ENCODE measurements at places on chromosomes 12 and 14.

DNA sequence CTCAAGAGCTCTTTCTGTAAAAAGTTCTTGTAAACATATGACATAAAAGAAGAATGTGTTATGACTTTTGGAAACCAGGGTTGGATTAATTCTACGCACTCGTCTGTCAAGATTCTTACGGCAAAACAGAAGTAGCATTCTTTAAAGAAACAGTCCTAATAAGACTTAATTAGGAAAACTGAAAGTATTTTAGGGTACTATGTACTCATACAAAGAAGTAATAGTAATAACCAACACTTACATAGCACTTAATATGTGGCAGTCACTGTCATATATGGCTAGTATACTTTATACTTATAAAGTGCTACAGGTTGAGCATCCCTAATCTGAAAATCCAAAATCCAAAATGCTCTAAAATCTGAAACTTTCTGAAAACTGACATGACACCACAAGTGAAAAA lies 72.9 kb upstream of the ST8SIA1 start:
- DNase-seq = no peak

DNA sequence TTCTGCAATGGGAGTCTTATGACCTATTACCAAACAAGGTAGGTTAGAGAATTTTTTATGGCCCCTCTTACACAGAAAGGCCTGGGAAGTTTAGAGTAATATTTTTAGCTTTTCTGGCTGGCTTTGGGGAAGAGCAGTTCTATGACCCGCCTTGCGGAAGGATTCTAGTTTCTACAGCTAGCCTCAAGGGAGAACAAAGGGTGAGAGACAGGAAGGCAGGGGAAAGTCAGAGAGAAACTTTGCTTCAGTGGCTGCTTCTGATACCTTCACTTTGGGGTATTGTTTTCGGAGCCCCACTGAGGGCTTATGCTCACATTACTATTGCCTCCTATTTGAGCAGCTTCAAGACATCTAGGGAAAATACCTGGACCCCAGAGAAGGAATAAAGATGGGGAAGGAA lies 80.7 kb upstream of the NUDT4 start:
- DNase-seq = peak; percentile 36

- no peak for DNase-seq
Observed at GRCh38 chr12:5480218-5480937, 48.5 kb downstream of the NTF3 start.

DNA sequence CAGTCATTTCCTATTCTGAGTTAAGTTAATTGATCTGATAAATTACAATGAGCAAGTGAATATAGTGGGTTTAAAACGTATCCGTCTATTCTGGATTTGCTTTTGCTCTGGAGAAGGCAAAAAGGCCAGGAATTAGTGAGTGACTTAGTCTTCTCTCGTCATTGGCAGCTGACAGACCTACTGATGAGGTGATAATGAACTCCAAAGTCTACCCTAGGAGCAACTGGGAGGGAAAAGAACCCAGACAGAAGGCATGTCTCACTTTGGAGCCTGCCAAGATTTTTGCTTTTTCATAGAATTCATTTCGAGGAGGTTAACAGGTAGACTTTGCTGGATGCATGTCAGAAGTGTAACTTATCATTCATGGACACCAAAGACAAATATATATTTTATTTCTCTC lies 270.3 kb downstream of the FBXL14 start:
- DNase-seq = no peak

GRCh38 chr14:91996948-91997371 lies 42.9 kb downstream of the TRIP11 start:
- peak; percentile 33 for DNase-seq

GRCh38 chr12:57086493-57087009 lies 2.4 kb upstream of the NAB2 start:
- peak; percentile 45 for DNase-seq

DNA sequence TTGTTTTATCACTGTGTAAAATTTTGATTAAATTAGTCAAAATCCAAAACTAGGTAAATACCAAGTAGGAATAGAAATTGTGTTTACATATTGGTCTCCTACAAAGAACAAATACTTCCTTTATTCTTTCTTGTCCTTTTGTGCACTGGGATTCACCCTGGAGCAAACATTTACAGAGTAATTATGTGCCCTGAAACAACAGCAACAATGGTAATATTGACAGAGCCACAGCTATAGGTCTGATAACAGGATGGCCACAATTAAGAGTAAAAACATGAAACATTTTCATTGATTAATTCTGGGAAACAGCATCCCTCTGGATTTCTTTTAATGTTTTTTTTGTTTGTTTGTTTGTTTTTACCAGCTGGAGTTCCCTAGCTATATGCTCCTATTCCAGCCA lies 61.2 kb downstream of the SLC38A6 start:
- DNase-seq = no peak

DNA sequence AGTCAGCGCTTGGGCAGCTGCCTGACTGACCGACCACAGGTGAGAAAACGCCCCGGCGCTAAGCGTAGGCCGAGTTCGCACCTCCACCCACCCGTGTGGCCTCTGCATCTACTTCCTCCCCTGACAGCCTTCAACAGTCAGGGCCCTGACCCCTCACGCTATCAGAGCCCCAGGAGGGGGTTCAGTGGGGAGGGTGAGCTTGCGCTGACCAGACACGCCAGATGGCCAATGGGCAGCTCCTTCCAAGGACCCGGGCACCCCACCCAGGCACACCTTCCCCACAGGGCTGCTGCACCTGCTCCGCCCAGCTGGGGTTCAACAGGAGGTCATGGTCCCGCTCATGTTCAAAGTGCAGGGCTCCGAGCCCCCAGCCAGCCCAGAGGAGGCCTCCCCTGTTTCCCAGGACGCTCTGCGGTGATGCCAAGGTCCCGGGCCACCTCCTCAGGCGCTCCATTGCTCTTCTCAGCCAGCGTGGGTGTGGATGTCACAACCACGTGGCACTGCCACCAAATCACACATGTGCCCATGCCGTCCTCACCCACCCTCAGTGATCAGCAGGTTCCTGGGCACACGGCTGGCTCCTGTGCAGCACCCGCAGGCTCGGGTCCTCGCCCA lies 48.7 kb upstream of the BCL11B start:
- DNase-seq = peak; percentile 13

DNA sequence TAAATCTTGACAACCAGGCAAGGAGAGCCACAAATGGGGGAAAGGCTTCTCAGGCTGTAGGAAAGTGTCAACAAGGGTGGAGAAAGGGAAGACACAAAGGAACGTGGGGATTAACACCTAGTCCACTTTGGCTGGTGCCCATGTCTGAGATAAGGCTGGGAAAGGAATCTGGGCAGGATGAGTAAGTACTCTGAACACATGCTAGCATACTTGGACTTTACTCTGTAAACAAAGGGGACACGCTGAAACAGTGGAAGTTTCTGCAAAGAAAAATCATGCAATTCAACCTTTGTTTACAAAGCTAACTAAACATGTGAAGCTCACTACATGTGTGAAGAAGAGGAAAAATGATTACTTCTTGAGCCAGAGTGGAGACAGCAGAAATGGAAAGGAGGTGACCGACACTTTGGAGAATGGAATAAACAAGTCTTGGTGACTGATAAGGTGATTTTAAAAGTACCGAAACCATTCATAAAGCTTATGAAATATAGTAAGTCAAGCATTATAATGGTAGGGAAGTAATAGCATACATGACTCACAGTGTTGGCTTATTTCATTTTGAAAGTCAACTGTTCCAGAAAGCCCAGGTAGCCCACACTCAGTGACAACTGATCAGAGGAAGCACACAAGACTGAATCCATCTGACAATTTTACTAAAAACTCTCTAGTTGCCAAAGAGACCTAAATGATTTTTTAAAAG lies 13.2 kb downstream of the CPNE8 start:
- peak; percentile 9 for DNase-seq

- peak; percentile 62 for DNase-seq
Observed at GRCh38 chr12:4648501-4649357, at the start of the genes AKAP3 and NDUFA9. AKAP3 (minus strand) TSS chr12:4649051; CDS start chr12:4638196, 10,855 bp downstream. NDUFA9 (plus strand) TSS chr12:4649114; CDS start chr12:4649127, 13 bp downstream.

DNA sequence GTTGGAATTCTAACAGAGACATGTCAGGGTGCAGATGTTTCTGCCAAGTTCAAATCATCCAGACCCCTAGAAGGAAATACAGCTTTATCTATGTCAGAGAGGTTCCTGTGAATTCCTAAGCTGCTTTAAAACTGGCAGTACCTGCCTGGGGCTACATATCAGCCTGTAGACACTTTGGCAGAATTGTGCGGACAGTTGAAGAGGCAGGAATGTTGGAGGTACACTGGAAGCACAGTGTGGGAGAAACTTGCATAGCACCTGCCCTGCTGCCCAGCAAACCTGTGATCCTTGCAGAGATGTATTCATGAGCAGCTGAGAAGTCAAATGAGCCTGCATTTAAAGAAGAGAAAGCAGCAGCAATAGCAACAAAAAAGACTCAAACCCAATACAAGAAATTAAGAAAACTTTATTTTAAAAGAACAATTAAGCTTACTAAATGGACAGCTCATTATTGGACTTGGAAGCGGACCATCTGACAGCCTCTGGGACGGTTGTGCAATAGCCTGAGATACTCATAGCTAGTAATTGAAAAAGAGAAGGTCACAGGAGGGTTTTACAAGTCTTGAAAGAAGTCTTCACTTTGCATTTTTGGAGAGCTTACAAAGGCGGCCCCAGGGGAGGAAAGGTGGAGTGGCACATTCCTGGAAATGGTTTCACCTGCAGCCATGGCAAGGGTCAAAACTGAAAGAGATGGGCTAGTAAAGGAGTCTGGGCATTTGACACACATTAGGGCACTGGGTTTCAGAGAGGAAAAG lies 280.9 kb upstream of the FLRT2 start:
- DNase-seq = no peak

- peak; percentile 71 for DNase-seq
Observed at GRCh38 chr14:20667957-20668356, 16.4 kb upstream of the RNASE4 start.

GRCh38 chr14:75906680-75907280 lies 75.0 kb downstream of the TGFB3 start:
- peak; percentile 60 for DNase-seq

GRCh38 chr12:52086366-52086765 lies 6.9 kb downstream of the SMIM41 start:
- peak; percentile 8 for DNase-seq

- no peak for DNase-seq
Observed at GRCh38 chr14:53265025-53265424, 111.9 kb upstream of the DDHD1 start.

GRCh38 chr12:122197612-122197966 lies 5.9 kb upstream of the B3GNT4 start:
- DNase-seq = no peak

- no peak for DNase-seq
Observed at GRCh38 chr12:30548203-30548602, 147.5 kb downstream of the IPO8 start.

DNA sequence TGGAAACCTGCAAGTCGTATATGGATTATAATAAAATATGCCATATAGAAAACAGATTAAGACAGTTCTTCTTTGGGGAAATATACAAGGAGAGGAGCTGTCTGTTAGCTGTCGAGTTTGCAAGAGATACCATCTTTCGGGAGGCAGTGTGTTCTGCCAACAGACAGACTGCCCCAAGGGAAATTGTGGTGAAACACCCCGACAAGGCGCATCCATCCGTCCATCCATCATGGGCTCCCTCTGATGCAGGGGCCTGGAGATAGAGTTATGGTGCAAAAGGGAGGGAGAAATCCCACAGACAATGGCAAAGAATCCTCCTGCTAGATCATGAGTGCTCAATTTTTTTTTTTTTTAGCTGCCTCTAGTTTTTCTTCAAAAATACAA lies 156.3 kb downstream of the DPF3 start:
- no peak for DNase-seq

DNA sequence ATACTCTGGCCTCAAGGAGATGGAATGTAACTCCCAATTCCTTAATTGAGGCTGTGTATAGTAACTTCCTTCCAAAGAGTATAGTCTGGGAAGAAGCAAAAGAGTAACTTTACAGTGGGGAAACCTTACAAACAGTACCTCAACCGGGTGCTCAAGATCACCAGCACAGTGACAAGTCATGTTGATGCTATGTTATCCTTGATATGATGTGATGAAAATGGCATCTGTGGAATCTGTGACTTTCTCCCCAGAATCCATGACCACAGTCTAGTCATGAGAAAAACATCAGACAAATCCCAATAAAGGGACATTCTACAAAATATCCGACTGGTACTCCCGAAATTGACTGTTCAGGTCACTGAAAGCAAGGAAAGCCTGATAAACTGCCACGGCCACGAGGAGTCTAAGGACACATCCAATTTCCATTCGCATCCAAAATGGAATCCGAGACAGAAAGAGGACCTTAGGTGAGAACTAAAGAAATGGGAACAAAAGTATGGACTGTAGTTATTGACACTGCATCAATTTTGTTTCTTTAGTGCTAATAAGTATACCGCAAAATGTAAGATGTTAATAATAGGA lies 97.3 kb upstream of the FRMD6 start:
- DNase-seq = no peak

DNA sequence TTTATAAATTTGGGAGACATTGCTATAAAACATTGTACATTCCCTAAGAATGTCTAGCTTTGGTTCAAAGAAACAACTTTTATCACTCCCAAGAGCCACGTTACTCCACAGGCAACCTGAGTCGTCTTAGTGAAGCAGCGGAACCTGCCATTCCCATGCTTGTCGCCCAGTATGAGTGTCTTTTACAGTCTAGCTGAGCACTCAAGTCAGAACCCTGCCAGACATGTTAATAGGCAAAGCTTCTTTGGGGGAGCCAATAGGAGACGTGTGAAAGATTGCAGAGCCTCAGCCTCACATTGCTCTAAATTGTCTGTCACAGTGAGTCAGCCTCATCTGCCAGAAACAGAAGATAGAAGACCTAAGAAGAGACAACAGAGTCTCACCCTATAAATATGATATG lies 541.6 kb upstream of the FLRT2 start:
- DNase-seq = no peak

GRCh38 chr12:86137936-86138335 lies 118.3 kb downstream of the MGAT4C start:
- DNase-seq = no peak

DNA sequence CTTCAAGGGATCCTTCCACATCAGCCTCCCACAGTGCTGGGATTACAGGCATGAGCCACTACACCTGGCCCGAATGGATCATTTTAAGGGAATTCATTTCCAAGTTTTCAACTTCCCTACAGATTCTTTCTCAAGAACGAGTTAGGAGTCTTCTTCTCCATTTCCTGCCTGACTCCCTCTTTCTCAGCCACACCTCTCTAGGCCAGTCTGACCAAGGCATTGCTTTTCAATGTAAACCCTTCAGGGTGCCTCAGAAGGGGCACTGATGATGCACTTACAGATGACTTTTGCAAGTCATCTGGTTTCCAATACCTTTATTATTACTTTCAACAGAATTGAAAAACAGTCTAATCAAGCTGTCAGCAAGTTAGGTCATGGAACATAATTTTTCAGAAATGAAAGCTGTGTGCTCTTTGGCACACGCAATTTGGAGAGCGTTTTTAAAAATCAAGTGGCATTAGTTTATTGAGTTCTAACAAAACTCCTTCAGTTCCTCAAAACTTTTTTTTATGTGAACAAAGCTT lies 47.2 kb downstream of the SVOP start:
- DNase-seq = no peak

DNA sequence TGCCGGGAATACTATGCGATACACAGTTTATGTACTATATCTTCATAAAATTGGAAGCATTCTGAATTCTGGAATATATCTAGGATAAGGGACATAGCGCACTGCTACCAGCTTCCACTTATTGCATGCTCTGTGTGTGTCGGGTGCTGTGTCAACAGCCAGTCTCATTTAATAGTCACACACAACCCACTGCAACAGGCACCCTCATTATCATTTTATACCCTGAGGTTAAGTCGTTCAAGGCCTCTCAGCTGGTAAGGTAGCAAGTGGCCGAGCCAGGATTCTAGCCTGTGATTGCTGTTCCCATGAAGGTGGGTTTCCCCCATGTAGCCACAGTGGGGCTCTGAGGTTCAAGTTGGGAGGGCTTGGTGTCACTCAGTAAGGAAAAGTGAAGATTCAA lies 7.0 kb downstream of the PPP1R1A start:
- DNase-seq = no peak

GRCh38 chr12:48001505-48002413 lies 2.5 kb downstream of the COL2A1 start:
- peak; percentile 42 for DNase-seq
